ENCODE measurements at places on chromosomes 16 and 17.

- DNase-seq: no peak
These were observed 2.3 kb upstream of the WNT3 start for GRCh38 chr17:46820592-46821450.

- no peak for DNase-seq
These were observed 110.3 kb downstream of the STX8 start for GRCh38 chr17:9465210-9465921.

DNA sequence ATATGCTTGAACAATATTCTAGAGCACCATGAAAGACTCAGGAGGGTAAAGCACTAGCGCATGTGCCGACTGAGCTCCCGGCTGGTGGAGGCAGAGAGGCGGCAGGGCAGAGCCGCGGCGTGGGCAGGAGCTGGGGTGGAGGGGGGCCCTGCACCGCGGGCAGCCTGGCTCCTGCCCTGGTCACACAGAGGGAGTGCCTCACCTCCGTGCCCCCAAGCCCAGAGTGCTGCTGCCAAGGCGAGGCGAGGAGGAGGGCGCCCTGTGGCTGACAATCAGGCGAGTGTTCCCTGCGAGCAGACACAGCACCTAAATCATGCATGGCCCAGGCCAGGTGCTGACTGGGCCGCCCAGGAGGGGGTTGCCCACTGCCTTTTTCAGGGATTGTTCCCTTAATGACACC lies 105.8 kb upstream of the TNRC6C start:
- no peak for DNase-seq

DNA sequence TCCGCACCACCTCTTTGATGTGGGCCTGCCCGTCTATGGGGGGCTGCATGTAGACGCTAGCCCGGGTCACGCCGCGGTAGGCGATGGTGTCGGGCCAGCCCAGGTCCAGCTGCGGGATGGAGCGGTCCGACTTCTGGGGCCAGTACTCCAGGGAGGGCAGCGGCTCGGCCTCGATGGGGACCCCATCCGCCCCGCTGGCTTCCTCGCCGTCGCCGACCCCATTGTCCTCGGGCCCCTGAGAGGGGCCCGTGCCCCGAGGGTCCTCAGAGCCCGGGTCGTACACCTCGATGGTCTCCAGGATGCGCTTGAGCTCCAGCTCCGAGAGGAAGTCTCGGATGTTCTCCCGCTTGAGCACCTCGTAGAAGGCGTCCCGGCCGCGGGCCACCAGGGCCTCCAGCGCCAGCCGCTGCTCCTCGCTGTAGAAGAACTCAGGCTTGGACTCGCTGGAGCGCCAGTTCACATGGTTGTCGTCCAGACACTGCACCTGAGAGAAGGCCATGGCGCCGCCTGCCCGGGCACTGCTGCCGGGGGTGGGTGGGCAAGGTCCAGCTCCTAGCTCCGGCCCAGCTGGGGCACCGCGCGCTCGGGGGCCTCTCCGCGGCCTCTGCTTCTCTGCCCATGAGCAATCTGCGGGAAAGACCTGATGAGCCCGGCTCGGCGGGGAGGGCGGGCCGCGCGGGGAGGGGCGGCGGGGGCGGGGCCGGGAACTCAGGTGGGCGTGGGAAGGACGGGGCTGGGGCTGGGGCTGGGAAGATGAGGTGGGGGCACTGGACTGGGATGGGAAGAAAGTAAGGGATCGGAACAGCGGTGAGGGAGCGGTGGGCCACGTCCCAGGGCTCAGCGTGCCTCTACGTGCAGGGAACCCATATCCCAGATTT lies 782 bp downstream of the FAM83G start:
- peak; percentile 21 for DNase-seq

GRCh38 chr16:83953796-83954576 lies 946 bp downstream of the OSGIN1 start:
- DNase-seq: peak; percentile 37

GRCh38 chr17:45852535-45853297 lies 8.0 kb downstream of the SPPL2C start:
- DNase-seq: peak; percentile 58

DNA sequence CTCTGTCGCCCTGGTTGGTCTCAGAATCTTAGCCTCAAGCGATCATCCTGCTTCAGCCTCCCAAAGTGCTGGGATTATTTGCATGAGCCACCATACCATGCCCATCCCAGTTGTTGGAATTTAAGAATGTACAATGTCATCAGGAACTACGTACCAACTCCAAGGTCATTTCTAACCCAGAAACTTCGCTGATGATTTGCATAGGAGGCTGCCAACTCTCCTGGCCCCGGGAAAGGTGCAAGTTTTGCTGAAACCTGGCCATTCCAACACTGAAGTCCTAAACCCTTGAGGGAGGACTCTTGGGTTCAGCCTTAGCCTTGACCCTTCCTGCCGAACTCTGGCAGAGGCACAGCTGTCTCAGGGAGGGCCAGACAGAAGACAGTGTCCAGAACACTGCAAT lies 2.9 kb upstream of the KIFC3 start:
- no peak for DNase-seq

GRCh38 chr17:18371455-18371854 lies 6.1 kb upstream of the EVPLL start:
- DNase-seq: no peak

DNA sequence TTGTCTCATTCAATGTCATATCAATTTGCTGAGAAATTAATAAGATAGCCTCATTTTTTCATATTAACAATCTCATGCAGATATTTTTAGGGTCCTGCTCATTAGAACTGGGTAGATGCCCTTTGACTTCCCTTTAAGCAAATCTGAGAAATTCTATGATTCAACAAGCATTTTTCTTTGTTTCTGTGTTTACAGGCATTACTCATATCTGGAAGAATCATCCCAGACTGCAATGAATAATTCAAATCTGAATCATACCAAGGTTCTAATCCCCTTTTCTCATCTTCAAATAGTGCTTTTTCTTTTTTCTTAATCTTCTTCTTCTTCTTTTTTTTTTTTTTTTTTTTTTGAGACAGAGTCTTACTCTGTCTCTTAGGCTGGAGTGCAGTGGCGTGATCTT lies 69.2 kb upstream of the KIFC3 start:
- DNase-seq: peak; percentile 66

DNA sequence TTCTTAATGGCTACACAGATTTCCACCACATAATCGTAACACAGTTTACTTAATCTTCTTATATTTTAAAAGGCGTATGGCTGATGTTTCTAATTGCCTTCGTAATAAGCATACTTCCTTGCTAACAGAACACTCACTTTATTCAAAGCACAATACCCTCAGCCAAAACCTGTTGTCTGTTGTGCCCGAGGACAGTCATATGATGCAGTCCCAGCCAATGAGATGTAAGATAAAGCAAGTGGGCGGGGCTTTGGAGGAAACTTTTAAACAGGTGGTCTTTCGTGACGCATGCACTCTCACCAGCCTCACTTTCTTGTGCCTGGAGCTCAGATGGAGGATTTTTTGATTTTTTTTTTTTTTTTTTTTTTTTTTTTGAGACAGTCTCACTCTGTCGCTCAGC lies 174.1 kb downstream of the ZFHX3 start:
- peak; percentile 41 for DNase-seq

- DNase-seq: no peak
These were observed 477.4 kb downstream of the SLC39A11 start for GRCh38 chr17:72614871-72615626.

DNA sequence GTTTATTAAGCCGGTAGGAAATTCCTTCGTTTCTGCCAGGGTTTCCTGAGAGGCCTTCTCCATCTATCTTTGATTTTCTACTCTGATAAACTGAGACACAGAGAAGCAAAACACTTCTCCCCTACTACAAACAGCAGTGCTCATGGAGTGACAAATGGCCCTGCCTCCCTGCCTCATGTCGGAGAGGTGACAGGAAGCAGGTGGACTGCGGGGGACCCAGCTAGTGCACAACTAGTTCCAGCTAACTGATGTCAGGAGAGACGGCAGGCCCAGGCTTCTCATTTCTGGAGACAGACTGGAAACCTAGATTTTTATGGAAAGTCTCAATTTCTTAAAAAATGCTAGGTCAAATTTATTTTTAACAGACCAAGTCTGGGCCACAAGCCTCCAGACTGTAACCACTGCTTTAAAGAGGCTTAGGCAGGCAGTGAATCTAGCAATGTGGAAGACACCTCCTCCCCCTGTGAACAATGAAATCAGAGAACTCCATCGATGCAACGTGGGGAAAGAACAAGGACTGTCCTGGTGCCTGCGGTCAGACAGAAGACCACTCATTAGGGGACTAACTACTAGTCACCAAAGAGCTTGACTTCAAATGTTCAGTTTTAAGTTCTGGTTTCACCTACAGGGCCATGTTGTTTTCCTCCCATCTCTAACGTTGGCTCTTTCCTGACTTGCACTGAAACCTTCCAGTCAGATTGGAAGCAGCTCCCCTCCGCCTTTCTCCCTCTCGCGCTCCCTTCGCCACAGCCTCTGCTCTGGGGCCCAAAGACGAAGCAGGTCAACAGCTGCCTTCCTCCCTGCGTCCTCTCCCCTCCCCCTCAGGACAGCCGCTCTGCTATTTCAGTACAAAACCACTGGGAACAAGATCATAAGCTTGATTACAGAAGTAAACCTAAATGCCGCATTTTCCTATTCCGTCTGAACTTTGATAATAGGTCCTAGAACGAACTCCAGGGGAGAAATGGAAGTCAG lies 17.6 kb downstream of the GTF3C1 start:
- no peak for DNase-seq

GRCh38 chr16:1793578-1794220 lies at the start of gene IGFALS:
Gene IGFALS, minus strand, starts transcription at chr16:1793705. Its CDS starts 53 bp downstream, at chr16:1793652.
- DNase-seq: no peak

DNA sequence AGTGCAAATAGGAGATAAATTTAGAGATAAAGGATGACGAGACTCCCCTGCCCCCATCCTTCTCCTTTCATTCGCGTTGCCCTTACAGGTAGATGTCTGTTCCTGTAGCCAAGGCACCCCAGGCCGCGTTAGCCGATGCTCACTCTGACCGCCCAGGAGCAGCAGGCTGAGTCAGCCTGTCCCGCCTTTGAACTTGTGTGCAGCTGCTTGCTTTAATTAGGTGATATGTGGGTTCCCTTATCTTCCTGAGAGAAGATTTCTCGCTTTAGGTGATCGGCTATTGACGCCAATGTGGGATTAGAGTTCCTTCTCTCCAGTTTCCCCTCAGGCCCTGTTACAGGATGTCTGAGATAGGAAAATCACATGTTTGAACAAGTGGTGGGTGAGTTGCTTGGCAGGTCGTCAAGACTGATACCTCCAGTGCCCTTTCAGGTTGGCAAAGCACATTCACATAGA lies 119.5 kb downstream of the MSI2 start:
- DNase-seq: no peak

DNA sequence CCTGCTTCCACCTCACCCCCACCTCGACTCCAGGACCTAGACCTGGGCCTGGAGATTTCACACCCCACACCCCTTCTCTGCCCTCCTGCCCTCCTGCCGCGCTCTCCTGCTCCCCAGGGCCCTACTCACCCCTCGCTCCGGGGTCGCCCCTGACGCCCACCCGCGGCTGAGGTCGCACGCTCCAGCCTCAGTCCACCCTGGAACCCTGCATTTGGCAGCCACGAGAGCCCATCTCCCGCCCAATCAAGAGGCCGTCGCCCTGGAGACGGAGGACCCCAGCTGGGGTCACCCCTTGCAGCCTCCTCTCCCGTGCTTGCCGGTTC lies 16.1 kb downstream of the TLE7 start:
- DNase-seq: no peak

DNA sequence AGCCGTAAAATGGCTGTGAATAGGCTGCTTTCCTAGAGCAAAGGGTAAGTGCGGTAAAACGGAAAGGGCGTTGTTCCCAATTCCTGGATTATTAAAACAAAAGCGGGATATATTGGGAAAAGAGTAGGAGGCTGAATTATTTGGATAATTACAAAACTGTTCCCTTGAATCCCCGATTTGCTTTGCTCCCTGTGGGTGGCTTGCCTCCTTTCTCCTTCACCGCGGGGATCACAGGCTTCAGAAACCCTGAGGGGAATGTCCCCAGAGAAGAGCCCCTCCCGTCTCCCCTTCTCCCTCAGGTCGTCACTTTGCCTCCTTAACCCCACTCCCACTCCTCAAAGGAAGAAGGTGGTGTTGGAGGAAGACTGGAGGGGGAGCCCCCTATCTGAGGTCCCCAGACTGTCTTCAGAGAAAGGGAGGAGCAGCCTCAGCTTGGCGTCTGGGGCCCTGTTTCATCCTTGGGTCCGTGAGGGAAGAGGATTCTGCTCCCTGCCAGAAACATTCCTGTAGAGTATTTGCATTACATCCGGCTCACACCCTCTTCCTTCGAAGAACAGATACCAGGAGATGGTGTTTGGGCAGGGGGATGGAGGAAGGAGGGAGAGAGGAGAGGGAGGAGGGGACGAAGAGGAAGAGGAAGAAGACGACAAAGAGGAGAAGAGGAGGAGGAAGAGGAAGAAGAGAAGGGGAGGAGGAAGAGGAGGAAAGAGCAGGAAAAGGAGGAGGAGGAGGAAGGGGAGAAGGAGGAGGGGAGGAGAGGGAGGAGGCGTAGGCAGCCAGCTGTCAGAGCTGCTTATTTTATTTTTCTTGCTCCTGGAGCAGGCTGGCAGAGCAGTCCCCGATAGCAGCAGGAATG lies 31.8 kb downstream of the MRM1 start:
- no peak for DNase-seq

- DNase-seq: no peak
These were observed 4.2 kb downstream of the CCL3 start for GRCh38 chr17:36085765-36086164.

DNA sequence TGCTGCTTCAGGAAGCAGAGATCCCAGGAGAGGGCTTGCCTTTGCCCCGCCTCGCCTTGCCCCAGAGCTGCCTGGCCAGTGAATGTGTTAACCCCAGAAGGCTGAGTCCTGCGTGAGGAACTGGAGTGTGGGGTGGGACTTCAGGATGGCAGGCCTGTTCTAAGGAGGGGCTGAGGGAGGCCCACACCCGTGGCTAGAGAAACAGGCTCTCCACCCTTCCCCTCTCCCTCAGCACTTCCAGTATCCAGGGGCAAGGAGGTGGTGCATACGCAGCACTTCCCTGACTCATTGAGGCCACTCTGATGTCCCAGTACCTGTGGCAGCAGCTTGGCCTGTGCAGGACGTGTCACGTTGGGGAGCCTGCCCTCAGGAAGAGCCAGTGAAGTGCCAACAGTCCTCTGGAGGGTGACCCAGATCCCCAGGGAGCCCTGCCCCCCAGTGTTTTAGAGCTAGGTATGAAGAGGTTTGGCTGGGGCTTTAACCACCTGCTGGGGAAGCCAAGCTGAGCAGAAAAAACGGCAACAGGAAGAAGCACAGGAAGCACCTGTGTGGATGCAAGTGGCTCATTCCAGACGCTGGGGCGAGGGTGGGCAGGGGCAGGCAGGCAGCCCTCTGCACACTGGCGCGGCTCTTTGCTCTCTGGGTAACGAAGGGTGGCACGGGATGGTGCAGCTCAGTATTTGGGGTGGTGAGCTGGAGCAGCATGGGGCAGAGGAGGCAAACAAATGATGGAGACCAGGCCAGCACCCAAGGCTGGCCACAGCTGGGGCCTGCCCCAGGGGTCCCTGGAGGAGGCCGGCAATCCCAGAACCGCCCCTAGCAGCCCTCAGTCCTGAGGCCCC lies 14.7 kb upstream of the CTCF start:
- DNase-seq: no peak

GRCh38 chr16:25959221-25959620 lies 267.5 kb downstream of the HS3ST4 start:
- DNase-seq: no peak

- DNase-seq: no peak
These were observed 199.5 kb downstream of the PRKCB start for GRCh38 chr16:24035127-24035842.
